HEK293T (cell line): ENCODE measurements at places on chromosomes 13 and 19.

GRCh38 chr13:99909836-99910619 is 61.5 kb downstream of the ZIC5 start:
- no peak for DNase-seq

DNA sequence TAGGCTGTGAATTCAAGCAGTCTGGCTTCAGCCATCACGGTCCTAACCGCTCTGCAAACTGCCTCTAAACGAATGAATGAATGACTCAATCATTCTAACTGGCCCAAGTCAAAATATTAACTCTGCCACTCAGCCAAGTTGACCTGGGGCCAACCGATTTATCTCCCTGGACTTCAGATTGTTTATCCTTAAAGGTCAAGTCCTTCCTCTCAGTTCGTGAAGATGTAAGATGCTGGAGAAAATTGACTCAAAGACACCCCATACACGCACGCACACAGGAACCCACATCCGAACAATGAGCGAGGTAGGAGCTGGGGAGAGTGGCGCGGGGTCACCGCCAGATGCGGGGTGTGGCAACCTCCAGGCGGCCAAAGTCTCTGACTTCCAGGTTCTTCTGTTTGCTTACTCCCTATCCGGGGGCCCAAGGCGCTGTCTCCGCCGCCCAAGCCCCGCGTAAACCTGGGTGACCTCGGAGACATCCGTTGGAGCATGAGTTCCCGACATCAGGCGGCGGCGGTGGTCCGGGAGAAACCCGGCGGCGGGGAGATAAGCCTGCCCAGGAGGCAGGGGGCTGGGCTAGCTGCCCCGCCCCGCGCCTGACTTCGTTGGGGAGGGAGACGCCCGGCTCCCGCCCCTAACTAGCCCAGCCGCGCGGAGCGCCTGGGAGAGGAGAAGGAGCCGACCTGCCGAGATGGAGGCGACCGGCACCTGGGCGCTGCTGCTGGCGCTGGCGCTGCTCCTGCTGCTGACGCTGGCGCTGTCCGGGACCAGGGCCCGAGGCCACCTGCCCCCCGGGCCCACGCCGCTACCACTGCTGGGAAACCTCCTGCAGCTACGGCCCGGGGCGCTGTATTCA is at the start of gene CYP2S1:
CYP2S1 (plus strand) TSS at position 646 of the 856 bp plus-strand sequence; CDS start at position 692, 46 bp downstream.
- DNase-seq = peak; percentile 58

DNA sequence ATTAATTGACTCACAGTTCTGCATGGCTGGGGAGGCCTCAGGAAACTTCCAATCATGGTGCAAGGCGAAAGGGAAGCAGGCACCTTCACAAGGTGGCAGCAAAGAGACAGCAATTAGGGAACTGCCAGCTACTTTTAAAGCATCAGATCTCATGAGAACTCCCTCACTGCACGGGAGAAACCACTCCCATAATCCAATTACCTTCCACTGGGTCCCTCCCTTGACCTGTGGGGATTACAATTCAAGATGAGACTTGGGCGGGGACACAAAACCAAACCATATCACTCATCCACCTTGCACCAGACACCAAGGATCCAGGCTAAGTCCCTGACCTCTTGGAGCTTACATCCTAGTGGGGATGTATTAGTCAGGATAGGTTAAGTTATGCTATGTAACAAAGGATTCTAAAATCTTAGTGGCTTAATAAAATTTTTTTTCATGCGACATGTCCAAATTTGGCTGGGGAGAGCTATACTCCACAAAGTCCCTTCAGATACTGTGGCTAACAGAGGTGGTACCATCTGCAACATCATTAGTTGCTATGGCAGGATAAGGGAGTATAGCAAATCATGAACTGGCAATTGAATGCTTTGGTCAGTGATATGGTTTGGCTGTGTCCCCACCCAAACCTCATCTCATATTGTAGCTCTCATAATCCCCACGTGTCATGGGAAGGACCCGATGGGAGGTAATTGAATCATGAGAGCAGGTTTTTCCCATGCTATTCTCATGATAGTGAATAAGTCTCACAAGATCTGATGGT is 8.3 kb upstream of the FAM187B start:
- DNase-seq = no peak

DNA sequence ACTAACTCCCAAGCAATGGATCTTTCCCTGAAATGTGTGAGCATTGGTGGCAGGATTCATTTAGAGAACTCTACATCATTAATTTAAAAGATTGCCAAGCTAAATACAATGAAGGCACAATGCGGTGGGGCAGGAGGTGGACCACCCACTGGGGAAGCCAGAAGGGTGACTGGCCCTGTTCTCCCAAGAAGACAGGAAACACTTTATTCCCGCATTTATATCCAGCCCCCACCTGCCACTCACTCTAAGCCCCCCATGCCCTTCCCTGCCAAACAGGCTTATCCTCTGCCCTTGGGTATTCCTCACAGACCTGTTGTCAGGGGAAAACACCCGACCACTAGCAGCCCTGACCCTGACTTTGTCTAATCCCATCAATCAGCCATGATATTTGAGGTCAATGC is 189.1 kb upstream of the UBL3 start:
- DNase-seq = no peak

- peak; percentile 80 for DNase-seq
Observed at GRCh38 chr19:4267101-4267900, 11.8 kb upstream of the SHD start.

DNA sequence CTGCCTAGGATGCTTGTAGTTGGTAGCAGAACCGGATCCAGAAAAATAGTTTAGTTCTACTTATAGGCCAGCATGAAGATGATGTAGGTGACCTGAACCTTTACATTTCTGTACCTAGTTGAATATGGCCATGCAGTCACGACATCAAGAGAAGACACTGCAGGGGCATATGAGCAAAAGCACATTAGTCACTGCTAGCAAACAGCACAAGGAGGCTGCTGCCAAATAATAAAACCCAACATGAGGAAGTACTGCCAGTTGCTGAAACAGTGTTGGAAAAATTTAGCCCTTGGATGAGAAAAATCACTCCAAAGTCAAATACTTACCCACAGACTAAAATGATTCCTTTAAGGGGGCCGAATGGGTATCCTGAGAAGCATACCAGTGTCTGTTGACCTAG is 20.8 kb downstream of the ERICH6B start:
- no peak for DNase-seq

GRCh38 chr13:20461860-20462532 is 63.7 kb downstream of the CRYL1 start:
- no peak for DNase-seq

DNA sequence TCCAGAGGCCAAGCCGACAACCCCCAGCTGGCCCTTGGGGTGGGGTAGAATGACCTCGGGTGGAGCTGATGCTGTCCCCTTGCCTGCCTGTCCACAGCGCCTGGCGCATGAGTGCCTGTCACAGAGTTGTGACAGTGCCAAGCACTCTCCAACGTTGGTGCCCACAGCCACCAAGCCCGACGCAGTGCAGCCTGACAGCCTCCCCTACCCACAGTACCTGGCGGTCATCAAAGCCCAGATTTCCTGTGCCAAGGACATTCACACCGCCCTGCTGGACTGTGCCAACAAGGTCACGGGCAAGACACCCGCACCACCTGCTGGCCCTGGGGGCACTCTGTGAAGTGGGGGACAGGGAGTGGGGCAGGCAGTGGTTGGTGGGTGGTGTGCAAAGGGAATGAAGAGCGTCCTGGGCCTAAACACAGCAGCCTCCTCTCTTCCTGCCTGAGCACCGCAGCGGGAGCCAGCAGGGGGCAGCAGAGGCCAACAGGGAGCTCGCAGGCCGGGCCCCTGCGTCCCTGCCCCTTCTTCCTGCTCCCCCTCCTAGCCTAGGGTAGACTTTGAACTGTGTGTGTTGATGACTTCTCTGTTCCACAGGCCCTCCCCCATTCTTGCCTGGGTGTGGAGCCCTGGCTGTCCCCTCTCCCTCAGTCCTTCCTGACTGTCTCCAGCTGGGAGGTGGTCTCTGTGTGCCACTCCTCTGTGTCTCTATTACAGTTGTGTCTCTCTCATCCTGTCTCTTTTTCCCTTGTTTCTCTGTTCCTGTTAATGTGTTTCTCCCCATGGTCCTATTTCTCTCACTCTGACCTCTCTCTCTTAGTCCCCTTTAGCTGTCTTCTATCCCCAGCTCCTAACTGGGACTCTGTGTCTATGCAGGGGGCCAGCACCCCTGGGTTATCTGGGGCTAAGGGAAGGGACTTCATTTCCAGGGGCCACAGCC is 6.5 kb downstream of the MED29 start:
- peak; percentile 84 for DNase-seq

- no peak for DNase-seq
Observed at GRCh38 chr13:88623150-88623549, 952.0 kb downstream of the SLITRK5 start.

DNA sequence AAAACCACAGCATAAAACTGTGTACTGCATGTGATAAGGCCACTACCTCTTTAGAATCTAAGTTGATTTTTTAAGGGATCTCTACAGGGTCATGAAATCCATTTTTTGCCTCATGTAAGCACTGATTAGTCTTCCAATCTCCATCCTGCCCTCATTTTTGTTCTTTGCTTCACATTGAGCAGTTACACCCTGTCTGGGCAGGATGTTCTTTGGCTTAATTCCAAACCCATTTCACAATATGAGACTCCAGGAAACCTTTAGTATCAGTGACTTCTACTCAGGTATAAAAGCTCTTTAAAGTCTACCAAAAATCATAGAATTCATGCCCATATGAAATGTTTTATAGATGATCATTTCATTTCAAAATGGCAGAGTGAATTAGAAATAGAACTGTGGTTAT is 592.6 kb downstream of the TBC1D4 start:
- DNase-seq = no peak

DNA sequence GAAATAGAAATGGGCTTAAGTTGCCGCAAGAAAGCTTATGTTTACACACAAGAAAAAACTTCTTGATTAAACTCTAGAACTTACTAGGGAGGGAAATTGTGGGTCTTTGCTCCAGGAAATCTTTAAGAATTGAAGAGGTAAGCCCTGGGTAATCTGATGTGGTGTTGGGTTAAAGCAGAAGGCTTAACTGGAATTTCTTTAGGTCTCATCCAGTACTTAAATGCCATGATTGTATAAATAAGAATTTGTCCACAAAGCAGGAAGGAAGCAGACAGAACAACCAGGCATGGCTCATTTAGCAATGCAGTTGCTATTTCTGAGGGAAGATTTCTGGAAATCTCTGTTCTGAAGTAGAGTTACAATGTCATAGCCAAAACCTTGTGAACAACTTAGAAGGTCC is 360.4 kb downstream of the KLF5 start:
- no peak for DNase-seq

DNA sequence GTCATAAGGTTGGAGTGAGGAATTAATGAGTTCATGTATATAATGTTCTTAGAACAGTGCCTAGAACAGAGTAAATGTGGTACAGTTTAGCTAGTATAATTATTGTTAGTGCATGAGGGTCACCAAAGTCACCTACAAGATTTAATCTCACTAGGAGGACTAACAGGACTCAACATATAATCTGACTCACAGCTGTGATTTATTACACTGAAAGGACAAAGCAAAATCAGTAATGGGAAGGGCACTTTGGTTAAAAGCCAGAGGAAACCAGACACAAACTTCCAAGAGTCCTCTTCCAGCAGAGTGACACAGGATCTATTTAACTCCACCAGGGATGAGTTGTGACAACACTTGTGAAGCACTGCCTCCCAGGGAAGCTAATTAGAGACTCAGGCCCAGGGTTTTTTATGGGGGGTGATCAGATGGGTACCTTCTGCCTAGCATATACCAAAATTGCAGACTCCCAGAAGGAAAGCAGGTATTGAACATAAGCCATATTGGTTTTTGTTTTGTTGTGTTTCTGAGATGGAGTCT is 341.2 kb upstream of the DACH1 start:
- no peak for DNase-seq

DNA sequence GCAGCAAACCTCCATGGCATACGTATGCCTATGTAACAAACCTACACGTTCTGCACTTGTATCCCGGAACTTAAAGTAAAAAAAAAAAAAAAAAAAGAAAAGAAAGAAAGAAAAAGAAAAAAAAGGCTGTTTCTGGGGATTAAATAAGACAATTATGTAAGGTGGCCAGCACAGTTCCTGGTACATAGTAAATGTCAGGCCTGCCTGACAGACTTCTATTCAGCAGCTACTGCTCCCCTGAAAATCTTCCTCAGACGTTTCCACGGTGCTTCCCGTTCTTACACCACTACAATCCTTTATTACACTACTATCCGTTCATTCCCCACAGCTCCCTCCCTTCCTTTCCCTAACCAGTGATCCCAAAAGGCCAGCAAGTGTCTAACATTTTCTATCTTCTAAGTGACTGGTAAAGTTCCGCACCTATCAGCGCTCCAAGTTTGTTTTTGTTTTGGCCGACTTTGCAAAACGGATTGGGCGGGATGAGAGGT is 636 bp upstream of the RB1 start:
- no peak for DNase-seq

- no peak for DNase-seq
Observed at GRCh38 chr13:111467111-111467890, 146.9 kb downstream of the TEX29 start.

DNA sequence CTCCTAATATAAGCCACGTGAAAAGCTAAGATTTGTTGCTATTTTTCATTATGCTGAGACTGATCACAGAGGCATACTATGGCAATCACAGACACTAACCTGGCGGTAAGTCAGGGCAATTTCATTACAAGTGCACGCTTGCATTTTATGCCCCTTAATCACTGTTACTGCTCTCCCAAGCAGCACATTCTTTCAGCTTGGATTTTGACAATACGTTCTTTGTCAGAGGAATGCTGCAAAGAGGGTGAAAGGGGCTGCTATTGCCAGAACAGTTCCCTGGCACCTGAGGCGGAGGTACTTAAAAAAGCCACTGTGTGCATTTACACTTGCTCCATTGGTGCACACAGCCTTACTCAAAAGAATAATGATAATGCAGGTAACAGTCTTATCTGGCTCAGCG is 346.6 kb downstream of the RFC3 start:
- no peak for DNase-seq

DNA sequence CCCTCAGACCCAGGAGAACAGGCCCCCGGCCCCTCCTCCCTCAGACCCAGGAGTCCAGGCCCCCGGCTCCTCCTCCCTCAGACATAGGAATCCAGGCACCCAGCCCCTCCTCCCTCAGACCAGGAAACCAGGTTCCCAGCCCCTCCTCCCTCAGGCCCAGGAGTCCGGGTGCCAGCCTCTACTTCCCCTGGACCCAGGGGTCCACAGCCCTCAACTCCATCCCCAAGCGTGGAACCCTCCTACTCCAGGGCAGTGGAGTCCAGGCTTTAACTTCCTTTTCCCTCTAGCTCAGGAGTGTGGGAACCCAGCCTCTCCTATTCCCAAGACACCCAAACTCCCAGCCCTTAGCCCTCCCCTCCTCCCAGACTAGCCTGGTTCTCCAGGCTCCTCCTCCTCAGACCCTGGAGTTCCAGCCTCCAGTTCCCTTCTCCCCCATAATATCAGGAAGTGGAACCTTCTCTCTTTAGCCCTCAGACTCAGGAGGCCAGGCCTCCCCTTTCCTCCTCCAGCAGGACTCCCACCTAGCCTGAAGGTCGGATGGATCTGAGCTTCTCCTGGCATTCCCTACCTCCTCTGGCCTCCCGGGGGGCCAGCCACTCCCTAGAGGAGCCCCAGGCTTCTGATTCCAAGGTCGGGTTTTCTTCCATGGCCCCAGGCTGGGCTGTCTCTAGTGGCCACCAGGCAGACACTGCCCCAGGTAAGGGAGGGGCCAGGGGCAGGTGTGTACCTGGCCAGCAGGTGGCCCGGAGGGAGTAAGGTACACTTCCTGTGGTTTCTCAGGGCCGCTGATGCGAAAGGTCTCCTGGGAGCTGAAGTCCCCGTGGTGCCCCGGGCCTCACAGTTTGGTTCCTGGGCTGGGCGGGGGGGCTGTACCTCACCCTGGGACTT is at the start of gene TMC4:
TMC4 (minus strand) TSS at position 690 of the 888 bp plus-strand sequence; CDS start at position 647, 43 bp downstream.
- no peak for DNase-seq
